ENCODE measurements at places on chromosomes 3 and 15. TPM values are rescaled to one million over a fixed set of nuclear protein-coding genes. Genes with fewer than 3 reads are reported as not detected.

- no peak for DNase-seq
These were observed 52.3 kb upstream of the FGF7 start for GRCh38 chr15:49370782-49371181.

- DNase-seq = no peak
These were observed 94.6 kb downstream of the ZPLD1 start for GRCh38 chr3:102529452-102529851.

DNA sequence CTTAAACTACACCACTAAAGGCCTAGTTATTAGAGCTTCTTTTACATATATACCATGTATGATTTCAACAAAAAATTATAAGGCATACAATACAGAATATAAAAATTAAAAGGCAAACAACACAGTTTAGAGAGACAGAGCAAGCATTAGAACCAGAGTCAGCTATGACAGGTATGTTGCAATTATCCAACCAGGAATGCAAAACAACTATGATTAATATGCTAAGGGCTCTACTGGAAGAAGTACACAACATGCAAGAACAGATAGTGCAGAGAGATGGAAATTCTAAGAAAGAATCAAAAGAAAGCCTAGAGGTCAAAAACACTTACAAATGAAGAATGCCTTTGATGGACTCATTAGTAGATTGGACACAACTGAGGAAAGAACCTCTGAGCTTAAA lies 39.6 kb downstream of the CCDC54 start:
- no peak for DNase-seq

DNA sequence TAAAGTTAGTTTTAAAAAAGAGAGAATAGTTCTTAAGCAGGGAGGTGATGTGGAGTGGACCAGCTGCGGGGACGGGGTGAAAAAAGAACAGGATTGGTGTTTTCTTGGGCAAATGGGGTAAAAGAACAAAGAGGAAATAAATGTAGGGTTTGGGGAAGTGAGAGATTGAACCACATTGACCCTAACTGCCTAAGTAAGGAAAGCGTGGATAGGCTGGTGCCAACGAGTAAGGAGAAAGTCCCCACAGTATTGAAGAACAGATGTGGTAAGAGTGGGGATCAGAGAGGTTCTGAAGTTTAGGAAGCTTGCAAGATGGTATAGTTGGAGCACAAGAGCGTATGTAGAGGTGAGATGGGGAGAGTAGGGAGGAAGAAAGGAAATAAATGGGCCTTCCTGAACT lies 17.0 kb downstream of the IREB2 start:
- DNase-seq = no peak

DNA sequence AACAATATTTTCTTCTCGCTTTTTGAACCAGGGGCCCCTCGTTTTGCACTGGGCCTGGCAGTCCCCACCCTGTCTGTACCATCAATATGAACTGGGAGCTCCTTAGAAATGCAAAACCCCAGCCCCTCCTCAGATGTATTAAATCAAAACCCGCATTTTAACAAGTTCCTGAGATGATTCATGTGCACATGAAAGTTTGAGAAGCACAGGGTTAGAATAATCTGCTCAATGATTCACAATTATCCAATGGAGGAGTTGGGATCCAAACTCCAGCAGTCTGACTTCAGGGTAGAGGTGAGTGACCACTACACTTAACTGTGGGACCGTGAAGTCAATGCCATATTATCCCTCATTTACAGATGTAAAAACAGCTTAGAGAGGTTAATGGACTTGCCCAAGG lies 256.4 kb downstream of the IGSF11 start:
- no peak for DNase-seq

- DNase-seq = no peak
These were observed 19.2 kb upstream of the KPNA1 start for GRCh38 chr3:122533931-122534334.

GRCh38 chr3:158570999-158571702 lies at the start of gene MLF1:
Gene MLF1 (plus strand): TSS chr3:158571194. CDS start chr3:158571301, 107 bp downstream.
- DNase-seq = peak; percentile 99

The HYAL1 gene
- 38.1 TPM for total RNA-seq

The CMTM6 gene
- 25.9 TPM for total RNA-seq

Measured in right atrium auricular region (tissue), 2 donors.